ENCODE measurements at places on chromosomes 11 and 22.

GRCh38 chr11:63939397-63939891 is 642 bp downstream of the NAA40 start:
- DNase-seq = no peak

DNA sequence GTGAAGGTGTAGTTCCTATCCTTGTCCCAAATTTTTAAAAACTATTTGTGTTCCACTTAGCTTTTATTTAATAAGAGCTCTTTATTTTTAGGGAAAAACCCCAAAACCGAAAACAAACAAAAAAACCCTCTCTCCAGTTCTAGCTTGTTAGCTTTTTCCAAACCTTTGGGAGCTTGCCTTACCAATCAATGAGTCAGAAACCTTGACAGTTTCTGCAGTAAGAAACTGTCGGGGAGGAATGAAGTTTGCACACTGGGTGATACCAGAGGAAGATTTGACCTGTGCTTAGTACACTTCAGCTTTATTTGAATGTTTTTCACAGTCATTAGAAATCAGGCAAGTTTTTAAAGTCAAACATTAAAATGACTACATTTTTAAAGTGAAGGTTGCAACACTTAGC is 105.0 kb downstream of the FAT3 start:
- no peak for DNase-seq

DNA sequence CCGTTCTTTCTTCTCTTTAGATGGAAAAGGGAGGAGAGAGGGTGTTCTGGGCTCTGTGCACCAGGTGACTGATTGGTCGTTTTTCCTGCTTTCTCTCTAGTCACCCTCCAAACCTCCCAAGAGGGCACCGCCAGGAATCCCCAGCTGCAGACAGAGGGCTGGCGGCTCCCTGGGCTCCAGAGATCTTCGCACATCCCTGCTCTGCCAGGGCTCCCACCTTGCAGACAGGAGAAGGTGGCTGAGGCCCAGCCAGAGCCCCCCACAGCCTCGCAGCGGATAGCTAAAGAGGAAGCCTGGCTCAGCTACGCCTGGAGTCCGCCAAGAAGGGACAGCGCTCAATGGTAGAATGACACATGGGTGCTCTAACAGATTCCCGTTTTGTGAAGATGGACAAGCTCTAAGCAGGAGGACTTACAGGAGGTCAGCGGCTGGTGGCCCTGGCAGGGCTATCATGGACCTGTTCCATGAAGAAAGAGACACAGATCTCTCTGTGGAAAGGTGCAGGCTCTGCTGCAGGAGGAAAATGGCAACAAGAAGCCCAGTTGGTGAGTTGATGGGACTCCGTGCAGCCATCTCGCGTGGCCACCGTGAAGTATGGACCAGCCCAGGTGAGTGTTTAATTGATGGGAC is 976.9 kb downstream of the BRD1 start:
- no peak for DNase-seq

DNA sequence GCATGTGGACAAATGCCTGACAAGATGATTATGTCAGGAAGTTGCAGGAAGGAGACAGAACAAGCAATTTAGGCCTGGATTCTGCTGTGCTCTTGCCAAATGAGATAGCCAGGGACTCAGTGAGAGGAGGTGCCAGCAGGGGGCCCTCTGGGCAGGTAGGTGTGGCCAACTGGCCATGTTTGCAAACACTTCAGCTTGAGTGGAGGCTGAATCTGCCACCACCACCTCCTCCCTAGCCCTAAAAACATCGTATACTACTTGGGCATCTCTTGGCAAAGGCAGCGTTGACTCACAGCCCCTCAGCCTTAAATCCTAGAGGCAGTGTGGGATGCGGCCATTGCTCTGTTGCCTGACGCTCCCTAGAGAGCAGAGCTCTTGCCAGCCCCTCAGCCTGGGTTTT is 95.1 kb upstream of the PLET1 start:
- peak; percentile 10 for DNase-seq

- no peak for DNase-seq
Observed at GRCh38 chr22:44931077-44931540, 78.7 kb downstream of the PHF21B start.

DNA sequence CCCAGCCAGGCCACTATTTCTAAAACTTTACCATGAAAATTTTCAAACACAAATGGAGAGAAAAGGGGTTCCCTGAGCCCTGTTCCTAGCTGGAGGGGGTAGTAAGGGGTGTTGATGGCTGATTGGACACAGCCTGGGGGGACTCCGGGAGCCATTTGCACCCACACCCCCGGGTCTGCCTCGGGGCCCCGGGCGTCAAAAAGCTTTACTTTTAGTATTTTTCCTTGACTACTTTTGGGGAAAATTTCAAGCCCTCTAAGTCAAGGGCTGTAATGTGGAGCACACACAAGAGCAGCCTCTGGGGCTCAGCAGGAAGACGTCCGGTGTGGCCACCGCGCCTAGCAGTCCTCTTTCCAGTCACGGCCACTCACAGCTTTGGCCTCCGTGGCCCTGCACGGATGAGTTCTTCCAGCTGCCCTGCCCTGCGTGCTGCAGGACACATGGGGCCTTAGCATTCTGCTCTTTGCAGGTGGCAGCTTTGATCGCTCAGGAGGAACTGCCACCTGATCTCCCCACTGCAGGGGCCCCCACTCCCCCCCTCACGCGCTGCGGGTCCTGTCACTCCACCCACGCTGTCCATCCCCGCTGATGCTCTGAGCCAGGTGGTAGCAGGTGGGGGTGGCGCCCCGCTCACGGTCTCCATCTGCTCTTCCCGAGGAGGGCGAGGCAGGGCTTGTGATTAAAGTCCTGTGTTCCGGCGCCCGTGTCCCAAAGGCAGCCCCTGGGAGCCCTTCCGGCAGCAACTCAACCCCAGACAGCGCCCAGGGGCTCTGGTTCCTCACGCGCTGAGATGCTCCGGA is 14.4 kb downstream of the RNH1 start:
- DNase-seq = no peak

- DNase-seq = no peak
Observed at GRCh38 chr22:44328326-44328725, 15.6 kb upstream of the SHISAL1 start.

DNA sequence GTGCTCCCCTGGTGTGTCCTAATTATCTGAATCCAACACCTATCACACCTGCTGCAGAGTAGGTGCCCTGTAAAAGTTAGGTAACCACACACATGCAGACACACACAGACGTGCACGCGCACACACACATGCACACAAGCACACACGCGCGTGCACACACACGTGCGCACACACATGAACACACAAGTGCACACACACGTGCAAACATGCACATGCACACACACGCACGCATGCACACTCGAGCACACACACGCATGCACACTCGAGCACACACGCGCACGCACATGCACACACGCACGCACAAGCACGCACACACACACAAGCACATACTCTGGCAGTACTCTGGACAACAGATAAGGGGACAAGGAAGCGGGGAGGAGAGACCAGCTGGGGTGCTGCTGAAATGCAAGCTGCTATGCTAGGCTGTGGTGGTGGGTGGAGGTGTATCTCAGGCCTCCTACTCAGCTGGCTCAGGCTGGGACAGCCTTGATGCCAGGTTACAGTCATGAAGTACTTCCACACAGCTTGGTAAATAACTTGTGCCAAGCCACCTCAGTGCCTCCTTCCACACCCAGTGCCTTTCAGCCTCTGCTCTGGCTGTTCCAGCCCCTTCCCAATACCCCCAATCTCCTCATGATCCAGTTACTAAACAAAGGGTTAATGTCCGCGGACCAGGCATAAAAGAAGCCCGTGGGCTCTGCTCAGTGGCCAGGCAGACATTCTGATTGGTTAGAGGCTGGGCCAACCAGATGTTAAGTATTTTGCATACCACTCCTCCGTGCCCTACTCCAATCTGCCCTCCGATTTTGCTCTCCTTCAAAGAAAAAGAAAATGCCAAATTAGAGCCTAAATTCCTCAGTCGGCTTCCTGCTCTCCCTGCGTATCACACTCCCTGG is 374.1 kb downstream of the TENM4 start:
- no peak for DNase-seq

- no peak for DNase-seq
Observed at GRCh38 chr22:35220221-35220620, 37.1 kb upstream of the HMGXB4 start.

DNA sequence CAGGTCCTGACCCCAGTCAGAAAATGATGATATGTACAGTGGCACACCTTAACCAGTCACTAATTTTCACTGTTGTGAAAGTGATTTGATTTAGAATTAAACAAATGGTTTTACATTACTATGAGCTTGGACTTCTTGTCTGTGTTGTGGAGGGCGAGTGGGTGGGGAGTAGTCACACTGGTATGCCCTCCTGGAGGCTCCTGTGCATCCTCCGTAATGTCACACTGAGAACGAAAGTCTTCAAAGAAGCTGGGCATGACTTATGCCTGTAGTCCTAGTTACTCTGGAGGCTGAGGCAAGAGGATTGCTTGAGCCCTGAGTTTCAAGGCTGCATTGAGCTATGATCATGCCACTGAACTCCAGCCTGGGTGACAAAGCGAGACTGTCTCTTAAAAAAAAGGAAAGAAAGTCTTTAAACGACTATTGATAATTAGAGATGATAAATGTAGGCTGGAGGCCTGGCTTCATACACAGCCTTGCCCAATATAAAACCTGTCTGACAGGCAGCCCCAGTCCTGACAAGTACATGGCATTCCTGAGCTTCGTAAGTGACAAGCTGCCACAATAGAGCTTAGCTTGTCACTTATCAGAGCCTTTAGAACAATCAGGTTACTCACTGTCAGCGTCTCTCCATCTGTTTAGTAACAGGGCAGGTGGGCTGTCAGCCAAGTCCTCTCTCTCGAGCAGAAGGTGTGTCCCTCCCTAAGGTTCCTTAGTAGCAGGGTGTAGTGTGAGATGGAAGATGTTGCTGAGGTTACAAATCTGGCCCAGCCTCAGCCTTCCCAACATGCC is 5.0 kb upstream of the LIMK2 start:
- no peak for DNase-seq

GRCh38 chr11:110928391-110928790 is 216.2 kb upstream of the ARHGAP20 start:
- no peak for DNase-seq

DNA sequence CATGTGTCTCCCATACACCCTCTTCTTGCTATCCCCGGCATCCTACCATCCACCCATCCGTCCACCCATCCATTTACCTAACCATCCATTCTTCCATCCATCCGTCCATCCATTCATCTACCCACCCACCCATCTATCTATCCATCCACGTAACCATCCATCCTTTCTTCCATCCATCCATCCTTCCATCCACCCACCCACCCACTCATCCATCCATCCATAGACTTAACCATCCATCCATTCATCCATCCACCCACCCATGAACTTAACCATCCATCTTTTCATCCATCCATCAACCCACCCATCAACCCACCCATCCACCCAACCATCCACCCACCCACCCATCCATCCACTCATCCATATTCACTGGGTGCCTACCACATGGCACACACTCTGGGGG is 10.6 kb upstream of the CDC42EP2 start:
- DNase-seq = no peak

- peak; percentile 38 for DNase-seq
Observed at GRCh38 chr11:11265994-11266606, 87.0 kb downstream of the CSNK2A3 start.

- DNase-seq = peak; percentile 26
Observed at GRCh38 chr11:9720290-9720630, 56.4 kb downstream of the SWAP70 start.

GRCh38 chr11:122864386-122865115 is 18.0 kb upstream of the JHY start:
- DNase-seq = peak; percentile 81

Data from suppressor macrophage treated with lipopolysaccharide for 4 hours (primary cell).